ENCODE measurements at places on chromosomes 6 and 20. TPM values are rescaled to one million over a fixed set of nuclear protein-coding genes. Genes with fewer than 3 reads are reported as not detected.

DNA sequence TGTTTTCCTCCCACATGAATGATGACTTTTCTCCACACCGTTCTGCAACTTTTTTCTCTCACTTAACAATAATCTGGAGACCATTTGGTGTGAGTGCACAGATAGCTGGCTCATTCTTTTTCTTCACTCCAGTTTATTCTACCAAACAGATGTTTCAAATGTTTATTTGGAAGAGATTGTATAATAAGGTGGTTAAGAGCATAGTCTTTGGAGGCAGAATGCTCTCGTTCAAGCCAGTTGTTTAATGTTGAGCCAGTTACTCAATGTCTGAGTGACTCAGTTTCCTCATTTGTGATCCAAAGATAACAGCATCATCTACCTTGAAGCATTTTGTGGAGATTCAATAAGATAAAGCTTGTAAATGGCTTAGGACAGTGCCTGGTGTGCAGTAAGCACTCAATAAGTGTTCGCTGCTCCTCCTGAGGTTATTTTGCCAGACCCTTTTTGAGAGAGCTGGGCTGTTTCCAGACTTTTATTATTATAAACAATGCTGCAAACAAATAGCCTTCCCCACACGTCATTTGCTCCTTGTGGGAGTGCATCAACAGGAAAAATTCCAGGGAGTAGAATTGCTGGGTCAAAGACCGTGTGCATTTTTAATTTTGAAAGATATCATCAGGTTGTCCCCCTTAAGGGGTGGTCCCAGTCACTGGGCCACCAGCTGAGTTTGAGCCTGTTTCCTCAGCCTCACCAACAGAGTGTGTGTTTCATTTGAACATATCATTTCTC, 70.6 kb downstream of the VEGFA start:
- no peak for DNase-seq

DNA sequence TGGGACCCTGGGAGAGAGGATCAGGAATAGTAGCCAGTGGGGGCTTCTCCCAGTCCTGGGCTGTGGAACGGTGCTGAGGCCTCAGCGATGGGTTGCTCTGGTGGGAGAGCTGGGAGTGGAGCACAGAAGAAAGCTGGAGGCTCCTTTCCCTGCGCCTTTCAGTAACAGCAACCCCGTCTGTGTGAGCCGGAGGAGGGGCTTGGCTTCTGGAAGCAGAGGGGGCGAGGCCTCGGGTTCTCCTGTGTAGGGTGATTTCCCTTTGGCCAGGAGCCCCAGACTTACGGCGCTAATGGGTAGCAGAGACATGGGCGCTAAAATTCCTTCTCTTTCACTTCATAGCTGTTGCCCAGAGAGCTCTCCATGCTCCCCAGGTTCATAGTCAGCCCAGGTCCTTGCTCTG, 55.0 kb downstream of the DAAM2 start:
- DNase-seq, result no peak

- no peak for DNase-seq
Observed at GRCh38 chr20:8399947-8400346, 267.9 kb downstream of the PLCB1 start.

DNA sequence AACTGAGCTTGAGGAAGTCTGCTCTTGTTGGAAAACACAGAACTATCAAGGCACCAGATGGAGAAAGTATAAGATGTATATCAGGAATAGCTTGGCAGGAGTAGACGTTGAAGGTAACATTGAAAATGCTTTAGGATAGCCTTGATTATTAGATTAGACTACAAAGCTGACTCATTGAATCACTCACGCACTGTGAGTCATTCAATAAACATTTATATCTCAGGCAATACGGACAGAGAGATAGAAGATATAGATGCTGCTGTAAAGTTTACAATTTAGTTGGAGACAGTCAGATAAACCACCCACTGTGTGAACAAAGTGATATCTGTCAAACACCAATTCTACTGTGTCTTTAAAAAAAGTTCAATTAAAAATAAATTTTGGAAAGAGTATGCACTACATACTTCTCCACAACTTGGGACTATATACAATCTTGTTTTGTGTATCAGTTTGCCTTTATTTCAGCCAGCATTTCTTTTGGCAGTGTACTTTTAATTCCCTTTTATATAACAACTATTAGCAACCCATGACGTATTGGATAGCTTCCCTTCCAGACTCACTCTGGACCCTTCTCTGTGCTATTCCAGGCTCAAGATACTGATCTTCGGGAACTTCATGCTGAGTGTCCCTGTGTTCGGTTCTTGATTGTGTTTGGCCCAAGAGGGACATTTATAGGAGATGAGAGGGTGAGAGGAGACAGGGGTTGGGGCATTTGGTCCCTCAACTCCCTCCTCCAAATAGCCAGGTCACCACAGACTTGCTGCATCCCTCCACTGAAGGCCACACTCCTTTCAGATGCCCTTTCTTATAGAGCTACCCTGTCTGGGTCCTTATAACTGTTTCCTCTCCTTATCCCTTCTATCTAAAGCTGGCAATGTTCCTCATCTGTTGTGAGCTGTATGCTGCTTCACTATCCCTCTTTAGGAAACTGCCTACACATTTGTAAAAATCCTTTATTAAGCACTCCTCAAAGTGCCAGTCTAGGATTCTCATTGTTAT, 176.6 kb upstream of the PTPRK start:
- DNase-seq, result no peak

Gene SALL4
- total RNA-seq, result 0.16 TPM

Gene RRBP1
- total RNA-seq, result 170 TPM

- no peak for DNase-seq
Observed at GRCh38 chr6:155964544-155964943, 508.9 kb upstream of the NOX3 start.

GRCh38 chr20:15515691-15516090, 1057.6 kb downstream of the KIF16B start:
- no peak for DNase-seq

Gene RAD21L1
- not detected for total RNA-seq

Gene KCNG1
- 0.19 TPM for total RNA-seq

DNA sequence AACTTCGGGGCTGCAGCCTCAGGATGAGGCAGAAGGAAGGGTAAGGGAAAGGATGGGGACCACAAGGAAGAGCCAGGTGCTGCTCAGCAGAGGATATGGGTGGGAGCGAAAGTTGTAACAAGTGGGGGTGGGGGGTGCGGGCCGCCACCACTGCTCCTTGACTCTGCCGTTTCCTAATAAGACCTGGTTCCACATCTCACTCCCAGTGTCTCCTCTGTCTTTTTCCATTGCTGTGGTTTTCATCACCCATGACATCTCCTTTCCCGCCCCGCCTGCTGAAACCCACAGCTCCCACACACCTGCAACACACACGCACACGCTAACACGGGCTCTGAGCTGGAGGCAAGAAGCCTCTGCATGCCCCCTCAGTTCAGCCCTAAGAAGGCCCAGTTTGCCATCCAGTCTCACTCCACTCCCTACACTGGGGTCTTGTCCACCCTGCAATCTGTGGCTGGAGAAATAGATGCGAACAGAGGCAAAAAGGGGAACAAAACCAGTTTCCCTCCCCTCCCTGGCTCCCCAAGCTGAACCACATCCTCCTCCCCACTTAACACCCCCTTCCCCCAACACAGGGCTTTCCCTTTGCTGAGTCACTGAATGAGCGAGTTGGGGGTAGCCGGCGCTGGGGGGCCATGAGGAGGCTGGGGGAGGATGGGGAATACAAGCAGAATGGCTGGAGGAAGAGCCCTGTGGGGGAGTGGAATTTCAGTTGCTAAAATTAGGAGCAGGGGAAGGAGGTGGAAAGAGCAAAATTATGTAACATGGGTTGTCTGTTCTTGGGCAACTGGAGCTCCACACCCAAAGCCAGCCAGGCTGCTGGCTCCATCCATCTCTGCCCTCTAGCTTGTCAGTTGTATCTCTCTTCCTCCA, 11.5 kb downstream of the NFKBIL1 start:
- DNase-seq, result no peak

DNA sequence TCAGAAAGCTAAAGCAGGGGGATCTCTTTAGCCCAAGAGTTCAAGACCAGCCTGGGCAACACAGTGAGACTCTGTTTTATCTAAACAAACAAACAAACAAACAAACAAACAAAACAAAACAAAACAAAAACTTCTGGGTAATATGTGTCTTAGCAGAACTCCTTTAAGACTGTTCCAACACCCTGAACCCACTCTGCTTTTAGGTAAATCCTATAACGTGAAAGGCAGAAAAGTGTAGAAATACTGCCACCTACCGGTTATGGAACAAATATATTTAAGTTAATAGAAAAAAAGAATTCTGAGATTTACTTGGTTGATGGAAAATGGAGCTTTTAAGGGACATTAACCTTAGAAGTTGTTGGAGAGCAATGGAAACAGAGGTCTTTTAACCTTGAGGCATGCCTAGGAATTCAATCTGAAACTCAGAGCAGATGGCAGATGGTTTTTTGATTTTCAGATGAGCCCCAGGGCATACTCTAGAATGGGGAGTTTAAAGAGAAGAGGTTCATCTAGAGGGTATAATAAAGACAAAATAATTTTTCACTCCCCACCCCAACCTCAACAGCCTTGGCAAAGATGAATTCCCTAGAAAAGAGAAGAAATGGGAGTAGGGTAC, 38.5 kb downstream of the SOD2 start:
- DNase-seq, result no peak

DNA sequence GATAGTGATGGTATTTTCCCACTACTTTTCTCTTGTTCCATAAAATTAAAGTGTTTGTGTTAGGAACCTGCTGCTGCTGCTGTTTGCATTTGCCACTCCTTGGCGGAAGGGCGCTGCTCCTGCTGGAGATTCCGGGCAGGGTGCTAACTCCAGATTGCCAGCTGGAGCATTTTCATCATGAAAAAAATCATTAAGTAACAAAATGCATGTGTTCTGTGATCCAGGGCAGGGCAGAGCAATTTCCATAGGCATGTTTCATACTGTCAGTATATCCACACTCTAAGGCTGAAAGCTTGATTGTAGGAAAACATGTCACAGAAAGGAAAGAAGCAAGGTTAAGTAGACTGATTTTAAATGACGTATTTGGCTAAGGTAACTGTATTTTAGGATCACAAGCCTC, 24.0 kb downstream of the PBOV1 start:
- no peak for DNase-seq

Gene GINS1
- 0.58 TPM for total RNA-seq

GRCh38 chr6:169723991-169724493, 258 bp downstream of the PHF10 start:
- no peak for DNase-seq

- no peak for DNase-seq
Observed at GRCh38 chr6:13026557-13026956, 301.8 kb downstream of the TBC1D7 start.

GRCh38 chr6:112281821-112282615, 27.7 kb upstream of the LAMA4 start:
- no peak for DNase-seq

GRCh38 chr20:4560667-4561066, 161.0 kb upstream of the PRND start:
- DNase-seq, result no peak

Gene HCRTR2
- not detected for total RNA-seq

Gene BEND3
- total RNA-seq, result 3.4 TPM

- no peak for DNase-seq
Observed at GRCh38 chr6:148140772-148141557, 201.7 kb upstream of the SASH1 start.

GRCh38 chr6:154682633-154683125, 50.5 kb upstream of the SCAF8 start:
- DNase-seq, result no peak

Gene CTNNBL1
- 51.8 TPM for total RNA-seq

Gene LAMA2
- 82.9 TPM for total RNA-seq

GRCh38 chr6:90611543-90612312, 24.9 kb upstream of the MAP3K7 start:
- DNase-seq, result no peak

Gene BIRC7
- 0.35 TPM for total RNA-seq

DNA sequence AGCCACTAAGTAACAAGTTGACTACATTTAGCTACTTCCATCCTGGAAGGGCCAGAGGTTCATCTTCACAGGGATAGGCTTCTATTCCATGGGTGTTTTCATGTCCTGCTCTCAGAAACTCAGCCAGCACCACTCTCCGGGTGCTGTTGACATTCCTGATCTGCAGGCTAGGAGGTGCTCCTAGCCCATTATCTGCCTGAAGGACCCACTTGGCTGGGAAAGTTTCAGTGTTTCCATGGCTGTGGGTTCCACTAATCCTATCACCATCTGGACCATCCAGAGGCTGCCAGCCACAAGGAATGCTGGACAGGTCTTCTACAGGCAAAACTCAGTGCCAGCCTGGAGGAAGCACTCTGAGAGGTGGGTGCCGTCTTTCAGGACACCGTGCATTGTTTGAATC, 45.2 kb downstream of the HLA-G start:
- no peak for DNase-seq

Gene SUPT3H
- total RNA-seq, result 5.0 TPM

- DNase-seq, result no peak
Observed at GRCh38 chr20:23212011-23212410, 125.9 kb upstream of the CD93 start.

Gene ATP9A
- 109 TPM for total RNA-seq

GRCh38 chr6:4920914-4921410, 82.9 kb downstream of the RPP40 start:
- DNase-seq, result no peak

DNA sequence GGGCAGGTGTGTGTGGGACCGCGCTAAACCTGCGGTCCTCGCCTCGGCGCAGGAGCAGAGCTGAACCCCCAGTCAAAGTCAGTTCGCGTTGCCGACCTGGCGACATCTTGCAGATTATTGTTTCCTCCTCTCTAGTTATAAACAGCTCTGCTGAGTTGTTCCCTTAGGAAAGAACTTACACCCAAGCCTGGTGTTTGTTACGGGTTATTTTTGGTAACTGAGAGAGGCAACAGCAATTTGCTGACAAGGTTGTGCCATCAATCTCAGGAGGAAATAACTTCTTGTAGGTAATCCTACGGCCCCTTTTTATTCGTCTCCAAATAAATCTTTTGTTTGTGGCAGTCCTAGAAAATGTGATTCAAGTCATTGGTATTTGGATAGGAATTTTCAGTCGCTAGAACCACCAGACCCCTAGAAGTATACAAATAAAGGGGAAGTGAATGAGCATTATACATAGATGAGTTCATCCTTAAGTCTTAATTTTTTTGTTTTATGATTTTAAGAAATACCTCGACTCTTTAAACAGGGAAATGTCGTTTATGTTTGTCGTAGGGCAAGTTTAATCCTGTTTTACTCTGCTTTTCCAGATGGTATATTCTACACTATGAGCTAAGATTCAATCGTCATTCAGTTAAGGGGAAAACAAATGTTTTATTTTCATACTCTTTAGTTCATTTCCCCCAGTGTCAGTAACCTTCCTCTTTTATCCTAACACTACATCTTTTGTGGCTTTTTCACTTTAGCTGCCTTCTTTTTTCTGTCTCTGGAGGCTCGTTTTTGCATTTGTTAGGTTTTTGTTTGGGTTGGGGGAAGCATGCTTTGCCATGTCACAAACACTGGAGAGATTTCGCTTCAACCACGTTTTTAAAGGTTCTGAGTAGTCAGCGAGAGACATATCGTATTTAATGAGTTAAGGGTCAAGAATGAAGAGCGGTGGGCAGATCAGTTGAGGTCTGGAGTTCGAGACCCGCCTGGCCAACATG, 1.2 kb downstream of the PM20D2 start:
- DNase-seq, result no peak
